Memory B cell (primary cell): ENCODE measurements at places on chromosomes 13 and 19.

- peaks cover 24% of the 10 kb centered on the region for H3K4me1 ChIP-seq
- H3K27me3 ChIP-seq = peaks cover 3% of the 10 kb centered on the region
- no peaks in the 10 kb centered on the region for H3K36me3 ChIP-seq
- DNase-seq = no peak
- H3K4me3 ChIP-seq = no peak overlapping the region
Observed at GRCh38 chr13:114164681-114165429, 14.2 kb upstream of the CFAP97D2 start.

- no peaks in the 10 kb centered on the region for H3K27me3 ChIP-seq
- no peaks in the 10 kb centered on the region for H3K36me3 ChIP-seq
- no peak overlapping the region for H3K4me3 ChIP-seq
- H3K4me1 ChIP-seq = no peaks in the 10 kb centered on the region
- H3K27ac ChIP-seq = no peak overlapping the region
Observed at GRCh38 chr13:55038230-55038629, 2009.6 kb downstream of the OLFM4 start.

DNA sequence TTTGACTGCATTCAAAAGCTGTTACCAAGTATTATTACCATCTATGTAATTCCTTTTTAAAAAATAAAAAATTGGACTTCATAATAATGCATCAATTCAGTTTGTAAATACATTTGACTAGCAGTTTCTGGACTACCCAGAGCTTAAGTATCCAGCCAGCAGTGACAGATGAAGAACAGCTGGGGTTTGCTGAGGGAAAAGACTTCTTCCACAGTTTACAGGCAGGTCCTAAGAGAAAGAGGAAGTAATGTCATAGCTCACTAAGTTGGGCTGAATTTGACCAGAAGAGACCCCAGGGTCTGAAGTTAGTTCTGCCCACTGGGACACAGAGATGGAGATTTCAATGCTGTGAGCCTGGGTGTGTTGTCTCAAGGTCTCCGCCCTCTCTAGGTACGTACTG is 96.4 kb downstream of the MBNL2 start:
- H3K4me3 ChIP-seq = no peak overlapping the region
- no peaks in the 10 kb centered on the region for H3K27me3 ChIP-seq
- H3K4me1 ChIP-seq = peaks cover 36% of the 10 kb centered on the region
- H3K27ac ChIP-seq = peak overlapping the region; percentile 28
- no peak for DNase-seq
- H3K36me3 ChIP-seq = peaks cover 26% of the 10 kb centered on the region

GRCh38 chr13:73832128-73832588 is 302.0 kb downstream of the KLF12 start:
- no peaks in the 10 kb centered on the region for H3K27me3 ChIP-seq
- H3K36me3 ChIP-seq = peaks cover 5% of the 10 kb centered on the region
- no peak for DNase-seq

DNA sequence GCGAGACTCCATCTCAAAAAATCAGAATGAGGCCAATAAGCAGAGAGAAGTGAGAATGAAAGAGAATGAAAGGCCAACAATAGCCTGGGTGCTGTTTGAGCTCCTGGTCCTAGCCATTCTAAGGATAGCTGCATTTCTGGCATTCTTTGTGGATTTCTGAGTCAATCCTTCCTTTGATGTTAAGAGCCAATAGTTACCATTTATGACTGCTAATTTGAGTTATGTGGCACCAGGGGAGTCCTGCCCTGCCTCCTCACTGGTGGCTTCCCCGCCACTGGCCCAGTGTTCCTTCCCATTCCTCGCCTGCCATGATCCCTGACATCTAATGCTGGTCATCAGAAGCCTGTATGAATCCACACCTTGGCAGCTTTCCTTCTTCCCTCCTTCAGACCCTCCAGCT is 991.2 kb downstream of the UQCRFS1 start:
- no peak overlapping the region for H3K27ac ChIP-seq
- no peaks in the 10 kb centered on the region for H3K27me3 ChIP-seq

- no peak overlapping the region for H3K4me3 ChIP-seq
- H3K4me1 ChIP-seq = no peaks in the 10 kb centered on the region
- no peaks in the 10 kb centered on the region for H3K36me3 ChIP-seq
- no peak overlapping the region for H3K27ac ChIP-seq
- H3K27me3 ChIP-seq = no peaks in the 10 kb centered on the region
Observed at GRCh38 chr13:91804724-91805123, 406.3 kb downstream of the GPC5 start.

DNA sequence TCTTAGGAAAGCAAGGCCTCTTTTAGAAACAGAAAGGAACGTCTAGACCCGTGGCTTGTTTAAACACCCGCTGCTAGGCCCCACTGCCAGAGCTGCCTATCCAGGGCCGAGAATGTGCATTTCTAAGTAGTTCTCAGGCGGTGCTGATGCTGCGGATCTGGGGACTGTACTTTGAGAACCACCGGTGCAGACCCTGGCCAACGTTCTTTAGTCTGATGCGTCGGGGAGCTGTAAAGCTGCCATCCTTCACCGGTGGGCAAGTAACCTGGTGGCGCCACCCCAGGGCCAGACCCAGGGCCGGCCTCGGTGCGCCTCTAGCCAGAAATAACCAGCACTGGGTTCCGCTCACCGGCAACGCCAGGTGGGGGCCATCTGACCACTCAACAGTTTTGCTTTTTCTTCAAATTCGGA is 47.1 kb downstream of the TGDS start:
- no peaks in the 10 kb centered on the region for H3K27me3 ChIP-seq
- no peak for DNase-seq
